ENCODE measurements at places on chromosomes 2 and 18.

DNA sequence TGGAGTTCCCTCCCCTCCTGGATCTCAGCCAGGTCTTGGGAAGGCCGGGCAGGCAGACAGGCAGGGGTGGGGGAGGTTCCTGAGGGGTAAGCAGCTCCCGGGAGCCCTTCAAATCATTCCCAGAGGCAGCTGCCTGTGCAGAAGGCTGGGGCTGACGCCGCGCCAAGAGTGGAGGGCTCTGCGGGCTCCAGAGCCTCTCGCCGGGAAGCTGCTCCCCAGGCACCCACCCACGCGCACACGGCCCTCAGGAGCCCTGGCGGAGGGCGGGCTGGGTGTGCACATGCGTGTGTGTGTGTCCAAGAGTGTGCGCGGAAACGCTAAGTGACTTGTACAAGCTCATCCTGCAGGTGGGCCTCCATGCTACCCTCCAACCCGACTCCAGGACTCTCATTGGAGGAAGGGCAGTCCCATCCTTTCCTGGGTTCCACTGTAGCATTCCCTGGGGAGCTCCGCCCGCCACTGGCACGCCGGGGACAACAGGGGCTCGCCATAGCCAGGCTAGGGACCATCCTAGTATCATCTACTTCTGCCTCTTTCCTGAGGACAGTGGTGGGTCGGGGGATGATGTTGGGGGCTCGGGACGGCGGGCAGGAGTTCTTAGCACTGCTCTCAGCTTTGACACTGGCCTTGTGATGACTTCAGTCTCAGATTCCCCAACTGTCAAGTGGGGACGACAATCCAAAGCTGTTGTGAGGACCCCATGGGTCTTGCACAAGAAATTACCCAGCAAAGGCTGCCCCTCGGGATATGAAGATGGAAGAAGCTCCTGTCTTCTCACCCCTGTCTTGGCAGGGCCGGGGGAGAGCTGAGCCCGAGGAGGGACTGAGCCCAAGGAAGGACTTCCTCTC is 50.3 kb downstream of the INHBB start:
- DNase-seq: peak; percentile 53

DNA sequence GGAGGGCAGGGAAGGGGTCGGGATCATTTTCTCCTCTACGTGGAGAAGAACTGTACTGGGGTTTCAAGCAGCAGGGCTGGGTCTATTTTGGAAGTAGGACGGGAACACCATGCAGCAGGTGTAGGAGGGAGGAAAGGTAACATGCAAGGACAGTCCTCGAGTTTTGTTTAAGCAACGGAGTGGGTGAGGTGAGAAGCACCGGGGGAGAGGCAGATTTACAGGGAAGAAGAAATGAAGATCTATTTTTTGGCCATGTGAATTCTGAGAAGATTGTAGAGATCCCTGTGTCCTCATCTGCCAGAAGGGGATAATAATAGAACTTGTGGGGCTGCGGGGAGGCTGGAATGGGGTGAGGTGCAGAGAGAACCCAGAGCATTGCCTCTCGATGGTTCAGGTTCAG is 85.6 kb downstream of the INPP5D start:
- DNase-seq: no peak

DNA sequence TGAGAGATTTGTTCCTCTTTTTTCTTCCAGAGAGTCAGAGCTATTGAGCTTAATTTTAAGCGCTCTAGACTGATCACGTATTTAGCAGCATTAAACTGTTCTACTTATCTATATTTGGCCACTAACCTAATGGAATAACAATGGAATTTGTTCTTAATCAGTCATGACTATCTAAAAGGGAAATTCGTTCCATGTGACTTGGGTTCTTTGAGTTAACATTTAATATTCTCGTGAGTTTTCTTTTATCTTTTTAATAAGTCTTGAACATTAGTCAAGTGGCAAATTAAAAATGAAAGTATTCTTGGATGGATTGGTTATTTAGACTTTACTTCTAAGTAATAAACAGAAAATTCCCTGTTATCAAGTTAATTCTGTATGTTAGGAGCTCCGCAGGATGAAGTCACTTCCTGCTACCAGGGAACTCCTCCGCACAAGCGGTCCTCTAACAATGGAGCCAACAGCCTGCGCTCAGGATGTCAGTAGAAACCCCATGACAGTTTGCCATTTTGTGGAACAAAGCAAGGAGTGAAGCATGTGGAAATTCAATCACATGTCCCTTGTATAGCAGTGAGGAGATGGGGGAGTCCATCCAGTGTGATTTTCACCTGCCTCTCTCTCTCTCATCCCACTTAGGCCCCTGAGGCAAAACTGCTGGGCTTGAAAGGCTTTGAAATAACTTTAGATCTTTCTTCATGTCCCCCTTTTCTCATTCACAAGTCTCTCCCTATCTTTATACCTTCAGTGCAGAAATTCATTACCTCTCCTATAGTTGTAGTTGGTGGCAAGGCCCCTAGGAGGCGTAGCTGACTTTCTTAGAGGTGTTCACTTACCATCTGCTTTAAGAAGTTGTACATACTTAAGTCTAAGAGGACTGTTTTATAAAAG is 138.1 kb downstream of the WDR7 start:
- DNase-seq: no peak

GRCh38 chr18:11488175-11488574 is 121.2 kb upstream of the SLC35G4 start:
- DNase-seq: no peak

- no peak for DNase-seq
Observed at GRCh38 chr2:180110469-180110868, 103.4 kb upstream of the CWC22 start.

Measured in pancreas (tissue), 10 donors.